Amygdala (tissue), 56 donors: ENCODE measurements at places on chromosomes 7 and 10.

- DNase-seq = no peak
These were observed 48.5 kb upstream of the ARL4A start for GRCh38 chr7:12638851-12639456.

DNA sequence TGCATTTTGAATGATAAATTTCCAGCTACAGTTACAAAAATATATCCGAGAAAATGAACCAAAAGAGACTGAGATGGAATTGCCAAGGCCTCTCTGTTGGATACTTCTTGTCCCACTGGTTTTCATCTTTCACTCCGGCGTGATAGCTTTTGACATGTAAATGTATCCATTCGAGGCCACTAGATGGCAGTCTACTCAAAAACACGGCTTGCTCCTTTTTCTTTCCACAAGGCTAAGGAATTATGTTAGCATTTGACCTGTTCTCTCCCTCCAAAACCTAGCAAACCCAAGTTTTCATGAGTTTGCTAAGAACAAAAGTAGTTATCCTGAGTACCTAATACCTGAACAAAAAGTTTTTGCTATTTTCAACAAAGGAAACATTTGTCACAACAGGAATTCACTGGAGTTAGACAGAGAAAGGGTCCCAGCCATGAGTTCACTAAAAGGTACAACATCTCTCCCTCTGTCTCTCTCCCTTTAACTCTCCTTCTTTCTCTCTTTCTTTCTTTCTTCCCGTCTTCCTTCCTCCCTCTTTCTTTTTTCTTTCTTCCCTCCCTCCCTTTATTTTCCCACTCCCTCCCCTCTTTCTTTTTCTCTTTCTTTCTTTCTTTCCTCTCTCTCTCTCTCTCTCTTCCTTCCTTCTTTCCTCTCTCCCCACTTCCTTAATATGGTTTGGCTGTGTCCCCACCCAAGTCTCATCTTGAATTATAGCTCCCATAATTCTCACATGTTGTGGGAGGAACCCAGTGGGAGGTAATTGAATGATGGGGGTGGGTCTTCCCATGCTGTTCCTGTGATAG is 207.9 kb upstream of the MYO3A start:
- DNase-seq = no peak

- no peak for DNase-seq
These were observed 580.0 kb downstream of the XPNPEP1 start for GRCh38 chr10:109343293-109343692.

GRCh38 chr7:44081266-44081748 is 1.0 kb downstream of the POLM start:
- DNase-seq = no peak

DNA sequence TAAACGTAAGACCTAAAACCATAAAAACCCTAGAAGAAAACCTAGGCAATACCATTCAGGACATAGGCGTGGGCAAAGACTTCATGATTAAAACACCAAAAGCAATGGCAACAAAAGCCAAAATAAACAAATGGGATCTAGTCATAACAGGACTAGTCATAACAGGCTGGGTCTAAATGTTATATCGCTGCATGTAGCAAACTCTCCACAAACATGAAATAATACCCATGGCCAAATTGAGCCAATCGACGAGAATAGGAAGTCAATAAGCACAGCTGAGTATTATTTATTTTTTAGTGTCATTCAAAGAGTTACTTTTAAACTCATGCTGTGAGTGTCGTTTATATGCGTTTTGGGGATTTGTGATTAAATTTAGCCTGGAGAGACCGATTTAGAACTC is 225.1 kb downstream of the TFEC start:
- DNase-seq = no peak

DNA sequence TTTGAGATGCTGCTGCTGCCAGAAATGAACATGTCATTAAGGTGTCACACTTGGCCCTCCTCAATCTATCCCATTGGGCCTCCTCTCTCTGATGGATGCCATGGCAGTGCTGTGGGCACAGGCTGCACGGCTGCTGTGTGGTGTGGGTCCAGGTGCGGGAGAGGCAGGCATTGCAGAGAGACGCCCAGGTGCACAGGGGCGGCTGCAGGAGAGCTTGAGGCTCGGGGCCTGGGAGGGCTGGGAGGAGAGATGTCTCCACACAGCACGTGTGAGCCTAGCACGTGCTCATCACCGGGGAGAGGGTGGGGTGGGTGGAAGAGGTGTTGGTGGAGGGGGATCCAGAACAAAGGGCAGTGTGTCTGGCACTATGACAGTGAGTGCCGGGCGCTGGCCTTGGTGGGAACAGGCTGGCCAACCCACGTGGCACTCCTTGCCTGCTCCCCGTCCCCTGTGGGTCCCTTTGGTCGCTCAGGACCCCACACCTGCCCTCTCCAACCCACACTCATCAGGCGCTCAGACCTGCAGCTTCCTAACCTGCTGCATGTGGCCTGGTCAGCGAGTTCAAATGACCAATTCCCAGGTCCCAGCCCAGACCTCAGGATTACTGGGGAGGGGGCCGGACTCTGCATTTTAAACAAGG is 39.9 kb upstream of the BNIP3 start:
- no peak for DNase-seq

GRCh38 chr7:95906851-95907250 is 134.5 kb downstream of the DYNC1I1 start:
- no peak for DNase-seq

DNA sequence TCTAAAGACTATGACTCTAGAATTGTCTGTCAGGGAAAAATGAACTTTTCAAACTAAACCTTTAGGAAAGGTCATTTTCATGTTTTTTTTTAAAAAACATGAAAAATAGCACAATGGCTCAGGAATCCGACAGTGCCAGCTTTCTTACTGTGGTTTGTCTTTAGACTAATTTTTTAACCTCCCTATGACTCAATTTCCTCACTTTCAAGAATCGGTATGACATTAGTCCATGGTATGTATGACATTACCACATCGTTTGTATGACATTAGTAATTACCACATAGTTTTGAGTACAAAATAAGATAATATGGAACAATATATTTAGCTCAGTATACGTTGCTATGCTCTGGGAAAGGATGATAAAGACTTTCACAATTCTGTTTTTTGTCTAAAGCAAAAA is 383.2 kb downstream of the PTPRN2 start:
- no peak for DNase-seq

GRCh38 chr7:81680120-81680519 is 89.7 kb downstream of the HGF start:
- no peak for DNase-seq

DNA sequence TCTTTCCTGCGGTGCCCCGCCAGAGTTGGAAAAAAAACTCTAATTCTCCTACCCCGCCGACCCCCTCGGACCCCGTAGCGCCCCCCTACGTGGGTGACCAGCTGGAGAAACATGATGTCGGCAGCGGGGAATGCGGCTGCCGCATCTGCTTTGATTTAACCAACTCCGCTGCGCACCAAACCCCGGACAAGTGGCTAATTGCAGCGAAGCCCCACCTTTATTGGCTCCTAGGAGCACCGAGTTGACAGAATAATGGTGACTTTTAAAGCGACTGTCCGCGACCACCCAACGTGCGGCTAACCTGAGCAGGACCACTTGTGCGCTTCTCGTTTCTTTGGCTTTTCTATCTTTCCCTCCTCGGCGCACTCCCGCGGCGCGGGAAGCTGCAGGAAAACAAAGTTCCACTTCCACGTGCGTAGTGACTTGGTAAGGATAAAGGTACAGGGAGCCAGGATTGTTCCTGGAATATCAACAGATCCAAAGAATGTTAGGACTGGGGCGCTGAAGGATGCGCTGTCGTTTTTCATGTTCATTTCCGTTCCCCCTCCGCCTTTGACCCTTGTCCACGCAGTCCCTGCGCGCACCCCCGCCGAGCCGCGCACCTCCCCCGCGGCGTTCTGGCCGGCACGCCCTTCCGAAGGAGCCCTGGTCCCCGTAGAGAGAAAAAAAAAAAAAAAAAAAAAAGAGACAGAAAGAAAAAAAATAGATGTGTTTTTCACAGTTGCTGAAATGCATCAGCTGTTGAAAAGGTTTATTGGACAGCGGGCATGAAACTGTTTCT is 1.4 kb downstream of the WNT16 start:
- no peak for DNase-seq

DNA sequence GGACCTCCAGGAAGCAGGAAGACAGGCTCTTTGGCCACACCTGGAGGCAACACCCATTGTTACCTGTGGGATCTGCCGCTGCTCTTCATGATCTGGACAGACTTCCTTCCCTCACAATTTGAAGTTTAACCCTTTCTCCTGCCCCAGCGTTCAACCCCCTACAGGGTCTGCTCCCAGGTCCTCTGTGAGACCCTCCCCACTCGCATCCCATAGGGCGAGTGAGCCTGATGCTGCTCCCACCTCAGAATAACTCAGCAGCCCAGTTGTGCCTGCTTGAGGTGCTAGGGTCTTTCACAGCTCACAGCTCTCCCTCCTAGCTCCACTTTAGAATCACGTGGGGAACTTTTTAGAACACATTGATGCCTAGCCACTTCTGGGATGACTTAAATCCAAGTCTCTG is 61.8 kb upstream of the C10orf90 start:
- DNase-seq = no peak

- no peak for DNase-seq
These were observed 74.8 kb downstream of the HIPK2 start for GRCh38 chr7:139702811-139703486.

DNA sequence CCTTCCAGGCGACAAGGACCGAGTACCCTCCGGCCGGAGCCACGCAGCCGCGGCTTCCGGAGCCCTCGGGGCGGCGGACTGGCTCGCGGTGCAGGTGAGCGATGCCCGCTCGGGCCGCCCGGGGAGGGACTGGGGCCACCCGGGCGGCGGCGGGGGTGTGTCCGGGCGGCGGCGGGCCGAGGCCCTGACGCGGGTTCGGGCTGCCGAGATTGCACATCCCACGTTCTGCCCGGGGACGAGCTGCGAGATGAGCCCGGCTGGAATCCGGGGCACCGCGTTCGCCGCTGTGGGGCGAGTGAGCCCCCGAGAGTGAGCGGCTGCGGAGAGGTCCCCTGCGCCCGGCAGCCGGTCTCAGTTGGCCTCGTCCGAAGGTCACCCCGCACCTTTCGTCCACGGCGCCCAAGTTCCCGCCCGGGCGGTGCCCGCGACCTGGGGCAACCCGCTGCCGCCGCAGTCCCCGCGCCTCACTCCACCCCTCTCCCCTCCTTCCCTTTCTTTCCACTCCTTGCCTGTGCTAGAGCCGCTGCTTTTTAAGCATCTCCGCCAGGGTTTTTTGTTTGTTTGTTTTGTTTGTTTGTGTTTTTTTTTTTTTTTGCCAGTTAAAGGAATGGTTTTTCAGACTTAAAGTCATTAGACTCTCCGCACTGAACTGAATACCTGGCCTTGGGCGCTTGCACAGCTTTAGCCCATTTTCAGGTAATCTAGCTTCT is 515 bp downstream of the RALA start:
- no peak for DNase-seq

- DNase-seq = peak; percentile 4
These were observed 455.0 kb downstream of the CCSER2 start for GRCh38 chr10:84783386-84783785.

DNA sequence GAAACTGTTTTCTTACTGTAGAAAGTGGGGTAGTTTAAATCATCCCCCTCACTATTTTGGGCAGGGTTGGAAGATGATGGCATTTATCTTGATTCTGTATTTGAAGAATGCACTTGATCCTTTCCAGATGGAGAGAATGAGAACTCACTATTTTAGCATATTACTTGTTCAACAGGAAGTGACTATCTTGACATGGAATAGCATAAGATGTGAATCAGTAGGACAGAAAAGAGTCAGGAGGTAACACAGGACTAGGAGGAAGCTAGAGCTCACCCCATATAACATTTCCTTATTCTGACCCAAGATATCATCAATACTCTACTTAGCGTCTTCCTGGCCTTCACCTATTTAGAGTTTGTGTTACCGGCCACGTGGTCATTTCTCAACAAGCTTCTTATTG is 400.2 kb downstream of the PHTF2 start:
- no peak for DNase-seq

- no peak for DNase-seq
These were observed 215.3 kb downstream of the KIF20B start for GRCh38 chr10:89916468-89917215.

GRCh38 chr10:51382181-51382580 is 307.9 kb downstream of the PRKG1 start:
- DNase-seq = no peak

DNA sequence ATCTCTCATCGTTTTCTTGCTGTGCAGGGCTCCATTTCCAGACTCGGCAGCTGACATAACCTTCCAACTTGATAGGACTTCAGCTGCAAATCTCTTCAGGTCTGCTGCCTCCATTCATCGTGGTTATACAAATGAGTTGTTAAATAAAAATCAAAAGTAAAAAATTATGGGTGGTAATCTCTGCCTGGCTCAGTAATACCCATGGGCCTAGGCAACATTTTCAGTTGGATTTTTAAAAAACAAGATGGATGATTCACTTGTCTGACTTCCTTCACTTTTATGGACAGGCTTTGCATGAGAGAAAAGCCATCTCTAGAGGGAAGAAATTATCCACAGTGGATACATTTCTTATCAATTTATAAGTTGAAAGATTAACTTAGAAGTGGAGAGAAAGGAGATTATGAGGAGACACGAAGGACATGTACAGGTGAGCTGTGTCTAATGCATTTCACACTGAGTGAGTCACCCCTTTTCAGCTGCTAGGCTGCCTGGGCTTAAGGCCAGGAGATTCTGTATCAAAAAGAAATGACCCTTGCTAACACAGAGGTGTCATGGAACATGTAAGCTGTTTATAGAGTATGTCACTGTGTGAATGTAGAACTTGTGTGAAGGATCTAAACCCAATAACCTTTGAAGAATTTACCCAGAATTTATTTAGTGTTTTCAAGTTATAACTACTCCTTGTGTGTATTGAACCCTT is 495.1 kb downstream of the AUTS2 start:
- DNase-seq = no peak

DNA sequence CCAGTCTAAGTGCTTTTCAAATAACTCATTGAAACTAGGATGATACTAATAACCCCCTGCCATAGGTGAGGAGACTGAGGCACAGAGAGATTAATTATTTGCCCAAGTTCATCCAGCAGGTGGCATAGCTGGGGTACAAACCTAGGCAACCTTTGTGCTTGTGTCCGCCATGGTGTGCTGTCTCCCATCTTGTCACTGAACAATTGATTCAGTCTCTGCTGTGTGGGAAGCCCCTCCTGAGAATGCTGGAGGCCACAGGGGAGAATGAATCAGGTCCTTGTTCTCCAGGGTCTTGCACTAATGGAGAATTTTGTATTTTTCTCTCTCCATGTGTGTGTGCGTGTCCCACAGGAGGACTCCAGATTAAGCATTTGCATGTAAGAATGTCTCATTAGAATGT is 15.8 kb upstream of the TMEM236 start:
- DNase-seq = no peak

DNA sequence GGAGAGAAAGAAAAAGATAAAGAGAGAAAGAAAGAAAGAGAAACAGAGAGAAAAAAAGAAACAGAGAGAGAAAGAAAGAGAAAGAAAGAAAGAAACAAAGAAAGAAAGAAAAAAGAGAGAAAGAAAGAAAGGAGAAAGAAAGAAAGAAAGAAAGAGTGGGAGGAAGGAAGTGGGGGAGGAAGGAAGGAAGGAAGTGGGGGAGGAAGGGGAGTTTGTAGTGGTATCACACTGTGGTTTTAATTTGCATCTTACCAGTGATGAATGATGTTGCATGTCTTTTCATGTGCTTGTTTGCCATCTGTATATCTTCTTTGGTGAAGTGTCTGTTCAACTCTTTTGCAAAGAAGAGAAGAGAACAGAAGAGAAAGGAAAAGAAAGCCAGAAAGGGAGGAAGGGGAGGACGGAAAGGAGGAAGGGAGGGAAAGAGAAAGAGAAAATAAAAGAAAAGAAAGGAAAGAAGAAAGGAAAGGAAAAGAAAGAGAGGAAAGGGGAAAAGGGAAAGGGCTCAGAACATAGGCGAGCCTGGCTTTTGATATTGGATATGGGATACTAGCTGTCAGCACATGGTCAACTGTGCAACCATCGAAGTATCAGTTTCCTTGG is 79.2 kb upstream of the FRMD4A start:
- DNase-seq = no peak

GRCh38 chr7:103694304-103694703 is 248.3 kb upstream of the SLC26A5 start:
- no peak for DNase-seq
